ENCODE measurements at places on chromosomes 5 and 9.

DNA sequence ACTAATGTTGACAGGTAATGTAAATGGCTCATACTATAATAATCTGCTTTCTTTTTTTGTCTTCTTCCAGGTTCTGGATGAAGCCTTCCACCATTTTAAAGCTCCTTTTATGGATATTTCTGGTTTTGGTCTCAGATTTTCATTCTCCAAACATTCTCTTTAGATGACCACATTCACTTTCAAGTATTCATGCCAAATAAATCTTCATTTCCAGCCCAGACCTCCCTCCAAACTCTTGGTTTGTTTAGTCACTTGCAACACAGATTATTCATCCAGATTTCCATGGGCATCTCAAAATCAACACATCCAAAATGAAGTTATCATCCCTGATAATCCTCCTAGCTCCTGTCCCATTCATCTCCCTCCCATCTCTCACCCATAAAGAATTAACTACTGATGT lies 40.3 kb upstream of the SVEP1 start:
- no peak for DNase-seq

DNA sequence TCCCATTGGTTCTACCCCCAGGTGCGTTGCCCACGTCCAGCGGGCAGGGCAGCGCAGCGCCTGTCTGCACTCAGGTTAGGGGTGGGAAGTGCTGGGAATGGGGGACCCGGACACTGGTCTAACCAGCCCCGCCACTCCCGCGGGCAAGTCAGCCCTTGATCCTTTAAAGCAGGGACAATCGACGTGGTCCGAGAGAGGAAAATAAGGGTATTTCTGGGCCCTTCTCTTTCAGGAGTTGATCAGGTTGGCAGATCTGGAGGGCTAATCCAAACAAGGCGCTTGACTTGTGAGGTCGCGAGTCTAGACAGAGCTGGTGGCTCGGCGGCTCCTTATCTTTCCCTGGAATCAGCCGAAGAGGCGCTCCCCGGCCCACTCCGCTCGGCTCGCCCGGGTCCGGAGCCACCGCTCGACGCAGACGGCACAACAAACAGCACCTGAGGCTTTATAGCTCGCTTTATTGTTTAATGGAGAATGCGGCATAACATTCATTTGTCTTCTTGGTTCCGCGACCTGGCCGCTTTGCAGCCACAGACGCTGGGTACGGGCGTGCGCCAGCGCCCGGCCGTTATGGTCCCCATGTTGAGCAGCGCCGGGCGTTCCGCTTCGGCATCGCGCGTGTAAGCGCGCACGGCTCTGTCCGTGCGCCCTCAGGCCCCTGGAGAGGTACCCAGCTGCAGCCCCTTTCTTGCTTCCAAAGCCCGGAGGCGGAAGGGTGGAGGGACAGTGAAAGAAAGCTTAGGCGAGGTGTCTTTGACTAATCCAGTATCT lies 15.8 kb downstream of the ISL1 start:
- DNase-seq, result no peak

- no peak for DNase-seq
Observed at GRCh38 chr5:122941737-122942136, 94.8 kb downstream of the PPIC start.

DNA sequence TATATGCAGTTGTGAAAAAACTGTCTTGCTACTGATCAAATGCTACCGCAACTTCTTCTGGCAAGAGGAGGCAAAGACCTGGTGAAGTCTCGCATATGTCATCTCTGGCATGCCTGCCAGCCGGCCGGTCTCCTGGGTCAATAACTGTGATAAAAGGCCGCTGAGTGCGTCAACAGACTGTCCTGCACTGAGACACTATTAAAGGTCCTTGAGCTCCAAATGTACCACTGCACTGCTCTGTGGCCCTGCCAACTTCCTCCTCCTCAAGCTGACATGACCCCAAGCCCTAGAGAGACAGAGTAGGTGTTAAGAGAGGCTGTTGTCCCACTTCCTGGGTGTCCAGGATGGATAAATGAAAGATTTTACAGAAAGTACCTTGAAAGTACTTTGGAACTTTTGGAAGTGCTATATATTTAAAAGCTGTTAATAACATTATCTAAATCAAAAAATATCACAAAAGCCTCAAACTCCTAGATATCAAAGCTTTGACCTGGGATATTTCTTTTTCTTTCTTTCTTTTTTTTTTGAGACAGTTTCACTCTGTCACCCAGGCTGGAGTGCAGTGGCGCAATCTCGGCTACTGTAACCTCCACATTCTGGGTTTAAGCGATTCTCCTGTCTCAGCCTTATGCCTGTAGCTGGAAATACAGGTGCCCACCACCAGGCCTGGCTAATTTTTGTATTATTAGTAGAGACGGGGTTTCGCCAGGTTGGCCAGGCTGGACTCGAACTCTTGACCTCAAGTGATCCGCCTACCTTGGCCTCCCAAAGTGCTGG lies 31.5 kb downstream of the RAPGEF1 start:
- no peak for DNase-seq

DNA sequence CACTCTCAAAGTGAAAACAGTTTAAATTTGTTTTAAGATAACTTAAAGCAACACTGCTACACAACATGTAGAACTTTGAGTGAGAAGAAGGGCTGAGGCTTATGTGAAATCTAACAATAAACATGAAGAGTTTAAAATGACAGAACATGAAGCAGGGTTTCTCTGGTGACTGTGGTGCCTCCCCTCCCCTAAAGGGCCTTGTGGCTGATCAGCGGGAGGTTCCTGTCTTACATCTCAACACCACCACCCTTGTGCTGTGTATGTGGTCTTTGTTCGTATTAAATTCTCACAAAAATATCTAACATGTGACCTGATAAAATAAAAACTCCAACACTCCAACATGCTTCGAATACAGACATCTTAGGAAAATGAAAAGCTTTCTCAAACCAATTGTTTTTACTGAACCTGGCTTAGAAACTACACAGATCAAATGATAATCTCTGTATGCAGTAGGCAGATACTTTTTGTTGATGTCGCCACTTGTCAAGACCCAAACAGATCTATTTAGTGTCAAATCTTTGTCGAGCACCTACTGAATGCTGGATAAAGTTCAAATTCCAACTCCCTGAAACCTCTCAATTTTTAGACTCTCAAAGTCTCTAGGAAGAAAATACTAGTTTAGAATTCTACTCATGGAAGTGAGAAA lies 9.9 kb upstream of the IQGAP2 start:
- DNase-seq, result no peak

DNA sequence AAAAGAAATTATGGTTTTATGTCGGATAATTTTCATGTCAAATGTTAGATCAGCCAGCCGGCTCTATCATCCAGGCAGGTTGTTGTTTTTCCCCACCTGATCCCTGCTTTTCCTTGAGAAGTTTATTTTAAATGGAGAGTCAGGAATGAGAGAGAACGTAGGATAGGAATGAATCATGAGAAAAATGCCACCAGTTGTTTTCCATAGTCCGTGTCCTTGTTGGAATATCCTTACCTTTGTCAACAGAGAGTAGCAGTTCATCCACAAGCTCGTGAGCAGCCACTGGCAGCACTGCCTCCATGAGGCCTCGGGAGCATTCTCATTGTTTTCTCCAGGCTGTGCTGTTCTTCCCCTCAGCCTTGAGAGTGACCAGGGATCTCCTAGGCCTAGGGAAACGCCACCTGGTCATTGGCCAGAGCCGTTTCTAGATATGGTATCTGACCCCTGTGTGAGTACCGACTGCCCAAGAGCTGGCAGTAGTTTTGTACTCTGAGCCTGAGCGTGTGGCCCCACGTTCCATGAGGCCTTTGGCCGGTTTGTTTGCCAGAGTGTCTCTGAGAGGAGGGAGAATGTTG lies 293.3 kb downstream of the FANCC start:
- no peak for DNase-seq

DNA sequence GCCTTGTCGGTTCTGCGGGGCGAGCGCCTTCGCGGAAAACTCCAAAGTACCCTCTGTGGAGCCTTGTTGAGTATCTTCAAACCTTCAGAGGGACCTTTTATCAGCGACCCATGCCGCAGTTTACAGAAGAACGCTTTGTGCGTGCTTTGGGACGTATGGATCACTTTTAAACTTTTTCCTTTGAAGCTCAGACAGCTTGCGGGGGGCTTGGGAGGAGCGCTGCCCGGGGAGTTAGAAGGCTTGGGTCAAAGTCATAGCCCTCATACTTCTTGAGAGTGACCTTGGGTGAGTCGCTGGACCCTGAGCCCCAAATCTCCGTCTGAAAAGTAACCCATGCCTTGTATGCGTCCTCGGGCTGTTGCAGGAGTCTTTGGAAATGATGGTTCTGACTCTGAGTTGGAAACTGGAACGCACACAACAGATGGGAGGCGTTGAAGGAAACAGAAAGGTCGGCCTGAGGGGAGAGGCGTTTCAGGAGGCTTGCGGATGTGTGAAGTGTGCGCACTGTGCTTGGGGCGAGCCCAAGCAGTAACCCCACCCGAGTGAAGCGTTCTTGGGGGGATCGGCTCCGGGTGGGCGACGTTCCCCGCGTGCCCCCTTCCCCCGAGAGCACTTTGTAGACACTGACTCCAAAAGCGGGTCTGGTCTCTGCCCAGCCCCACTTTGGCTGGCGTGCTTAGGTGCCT lies 661 bp upstream of the SLC25A51 start:
- no peak for DNase-seq

DNA sequence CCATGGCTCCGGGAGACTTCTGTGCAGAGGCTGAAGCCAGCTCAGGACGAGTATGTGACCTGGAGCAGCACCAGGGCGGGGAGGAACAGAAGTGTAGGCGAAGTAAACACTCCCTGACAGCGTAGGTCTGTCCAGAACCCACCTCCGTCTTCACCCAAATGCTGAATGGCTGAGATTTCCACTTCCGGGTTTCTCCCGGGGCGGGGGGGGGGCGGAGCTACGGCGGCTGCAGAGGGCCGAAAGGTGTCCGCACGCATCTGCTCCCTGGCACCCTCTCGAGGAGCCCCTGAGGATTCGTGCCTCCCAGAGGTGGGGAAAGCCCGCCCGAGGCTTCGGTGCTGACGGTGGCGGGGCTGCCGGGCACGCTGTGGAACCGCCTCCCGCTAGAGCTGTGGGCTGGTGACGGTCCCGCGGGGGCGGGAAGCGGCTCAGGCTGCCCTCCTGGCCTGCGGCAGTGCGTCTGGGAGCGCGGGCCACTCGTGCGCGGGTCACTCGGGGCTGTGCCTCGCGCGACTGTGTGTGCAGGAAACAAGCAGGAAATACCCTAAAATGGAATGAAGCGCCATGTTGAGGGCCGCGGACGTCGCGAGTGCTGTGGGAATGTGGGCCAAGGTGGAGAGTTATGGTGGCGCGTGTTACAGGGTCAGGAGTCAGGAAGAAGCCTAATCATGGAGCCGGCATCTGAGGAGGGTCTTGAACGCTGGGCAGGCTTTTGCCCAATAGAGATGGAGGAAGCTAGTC lies 1425.4 kb downstream of the FOXD4L5 start:
- DNase-seq, result no peak

GRCh38 chr5:150022158-150022531 lies 21.6 kb downstream of the HMGXB3 start:
- no peak for DNase-seq

DNA sequence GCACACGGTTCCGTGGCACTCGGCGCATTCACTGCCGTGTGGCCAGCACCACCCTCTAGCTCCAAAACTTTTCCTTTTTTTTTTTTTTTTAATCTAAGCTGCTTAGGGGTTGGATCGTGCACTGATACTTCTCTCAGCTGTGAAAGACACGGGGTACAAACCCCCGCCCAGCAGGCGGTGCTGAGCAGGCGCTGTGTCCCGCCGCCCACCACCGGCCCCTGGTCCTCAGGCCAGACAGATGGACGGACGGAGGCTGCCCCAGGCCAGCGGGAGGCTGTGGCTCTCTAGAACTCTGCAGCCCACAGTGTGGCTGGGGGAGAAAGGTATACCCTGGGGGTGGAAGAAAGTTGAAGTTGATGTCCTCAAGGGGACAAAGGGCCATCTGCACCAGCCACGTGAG lies 6.2 kb downstream of the AGPAT2 start:
- no peak for DNase-seq

DNA sequence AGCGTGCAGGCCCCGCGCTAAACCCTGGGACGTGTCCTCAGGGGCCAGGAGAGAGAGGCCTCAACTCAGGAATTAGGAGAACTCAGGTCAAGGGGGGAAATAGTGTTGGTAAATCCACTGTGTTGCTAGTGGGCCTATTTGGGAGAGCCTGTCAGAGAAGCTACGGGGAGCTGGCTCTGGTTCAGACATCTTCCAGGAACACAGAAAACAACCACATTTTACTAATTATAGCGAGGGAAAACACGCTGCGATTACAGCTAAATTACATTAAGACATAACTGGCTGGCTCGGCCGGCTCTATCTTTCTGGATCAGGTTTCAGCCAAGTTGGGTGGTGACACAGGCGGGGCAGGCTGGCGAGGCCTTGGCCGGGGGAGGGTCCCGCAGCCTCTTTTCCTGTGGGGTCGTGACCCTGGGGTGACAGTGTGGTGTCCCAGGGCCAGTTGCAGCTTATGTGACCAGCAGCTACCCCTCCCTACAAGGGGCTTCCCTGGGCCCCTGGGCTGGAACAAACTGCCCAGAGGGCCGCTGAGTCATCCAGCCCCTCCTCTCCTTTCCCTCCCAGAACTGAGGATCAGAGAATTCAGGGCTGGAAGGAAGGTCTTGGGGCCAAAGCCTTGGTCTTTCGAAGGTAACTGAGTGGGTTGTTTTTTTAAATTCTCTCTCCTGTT lies 75.1 kb downstream of the FGF18 start:
- DNase-seq, result no peak

DNA sequence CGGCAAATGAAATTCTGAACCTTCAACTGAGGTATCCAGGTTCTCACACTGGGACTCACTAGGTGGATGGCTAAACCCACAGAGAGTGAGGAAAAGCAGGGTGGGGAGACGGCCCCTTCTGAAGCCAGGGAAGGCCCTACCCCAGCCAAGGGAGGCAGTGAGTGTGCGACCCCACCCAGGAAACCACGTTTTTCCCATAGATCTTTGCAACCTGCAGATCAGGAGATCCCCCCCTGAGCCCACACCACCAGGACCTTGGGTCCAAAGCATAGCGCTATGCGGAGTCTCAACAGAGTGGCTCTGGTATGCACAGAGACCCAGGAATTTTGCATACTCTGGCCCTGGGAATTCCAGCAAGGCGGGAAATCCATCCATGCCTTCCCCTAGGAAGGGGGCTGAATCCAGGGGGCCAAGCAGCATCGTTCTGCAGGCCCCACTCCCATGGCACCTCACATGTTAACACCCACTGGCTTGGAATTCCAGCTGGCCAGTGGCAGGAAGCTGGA lies 19.9 kb downstream of the DTWD2 start:
- no peak for DNase-seq

- no peak for DNase-seq
Observed at GRCh38 chr5:39605588-39606575, 181.1 kb upstream of the DAB2 start.

GRCh38 chr5:2995035-2995434 lies 243.6 kb upstream of the IRX2 start:
- DNase-seq, result no peak

- DNase-seq, result no peak
Observed at GRCh38 chr5:58404734-58405133, 55.2 kb downstream of the PLK2 start.
